ENCODE measurements at places on chromosomes 1 and 21.

DNA sequence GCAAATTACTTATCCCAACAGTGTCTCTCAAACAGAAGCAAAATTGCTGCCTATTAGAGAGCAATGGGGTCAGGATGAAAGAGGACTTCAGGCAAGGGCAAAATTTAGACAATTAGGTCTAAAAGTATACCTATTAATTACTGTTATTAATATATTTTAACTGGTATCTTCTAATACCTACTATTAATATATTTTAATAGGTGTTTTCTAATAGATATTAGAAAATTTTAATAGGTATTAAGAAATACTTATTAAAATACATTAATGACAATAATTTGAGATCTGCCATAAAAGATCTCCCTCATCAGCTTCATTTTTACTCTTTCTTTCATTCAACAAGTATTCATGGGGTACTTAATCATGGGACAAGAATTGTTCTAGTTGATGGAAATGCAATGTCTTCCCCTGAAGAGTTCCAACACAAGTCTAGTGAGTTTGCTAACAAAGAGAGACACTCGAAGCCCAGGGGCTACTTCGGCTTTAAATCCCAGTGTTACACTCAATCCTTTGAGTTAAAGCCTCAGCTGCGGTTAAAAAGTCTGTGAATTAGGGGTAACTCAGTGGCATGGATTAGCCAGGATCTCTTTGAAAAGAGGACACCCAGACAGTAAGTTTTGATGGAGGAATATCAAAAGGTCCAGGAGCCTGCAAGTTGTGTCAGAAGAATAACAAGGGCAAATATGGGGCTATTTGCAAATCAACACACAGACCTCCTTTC lies 44.1 kb downstream of the STYXL2 start:
- no peak for DNase-seq

DNA sequence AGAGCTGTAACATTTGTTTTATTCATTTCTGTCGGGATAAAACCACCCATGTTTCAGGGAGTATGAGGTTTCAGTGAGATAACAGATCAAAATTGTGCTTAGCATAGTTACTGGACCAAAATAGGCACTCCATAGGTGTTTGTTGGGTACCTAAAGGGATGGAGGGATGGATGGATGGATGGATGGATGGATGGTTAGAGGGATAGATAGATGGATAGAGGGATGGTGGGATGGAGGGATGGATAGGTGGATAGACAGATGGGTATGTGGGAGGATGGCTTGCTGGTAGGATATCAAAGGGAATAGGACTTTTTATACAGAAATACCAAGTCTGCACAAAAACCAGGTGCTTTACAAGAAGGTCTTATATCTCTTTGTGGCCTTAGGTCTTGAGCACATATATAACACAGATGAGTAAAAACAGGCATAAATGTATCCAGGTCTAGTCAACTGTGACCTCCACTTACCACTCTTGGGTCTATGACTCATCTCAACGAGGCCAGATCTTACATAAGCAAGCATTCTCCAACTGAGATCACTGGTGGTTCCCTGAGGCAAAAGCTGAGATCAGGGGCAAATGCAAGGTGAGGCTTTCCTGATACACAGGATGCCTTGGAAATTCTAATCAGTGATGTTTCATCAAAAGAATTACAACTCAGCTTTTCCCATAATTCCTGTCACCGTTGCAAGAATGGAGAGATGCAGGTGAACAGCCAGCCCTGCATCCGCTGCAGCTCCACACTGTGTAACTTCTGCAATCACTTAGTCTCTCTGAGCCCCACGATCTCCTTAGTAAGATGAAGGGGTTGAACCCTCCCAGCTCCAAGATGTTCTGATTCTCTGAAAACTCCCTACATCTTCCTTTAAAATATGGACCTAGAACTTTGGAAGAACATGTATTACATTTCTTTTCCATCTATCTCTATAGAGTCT lies 32.0 kb downstream of the PTAFR start:
- DNase-seq: peak; percentile 5

DNA sequence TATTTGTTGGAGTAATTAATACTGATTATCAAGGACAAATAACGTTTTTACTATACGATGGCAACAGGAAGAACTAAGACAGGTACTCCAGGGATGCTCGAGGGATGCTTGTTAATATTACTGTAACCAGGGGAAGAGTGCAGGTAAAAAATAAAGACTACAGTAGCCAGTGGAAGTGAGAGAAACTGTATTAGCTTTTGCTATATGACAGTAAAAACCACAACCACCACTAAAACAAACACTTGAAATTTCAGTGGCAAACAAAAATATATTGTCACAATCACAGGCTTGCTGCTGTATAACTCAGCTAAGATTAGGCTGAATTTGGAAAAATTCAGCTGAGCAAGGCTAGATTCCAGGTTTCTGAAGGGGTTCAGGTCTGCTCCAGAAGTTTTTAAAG lies 812.6 kb upstream of the ADGRL4 start:
- DNase-seq: no peak

DNA sequence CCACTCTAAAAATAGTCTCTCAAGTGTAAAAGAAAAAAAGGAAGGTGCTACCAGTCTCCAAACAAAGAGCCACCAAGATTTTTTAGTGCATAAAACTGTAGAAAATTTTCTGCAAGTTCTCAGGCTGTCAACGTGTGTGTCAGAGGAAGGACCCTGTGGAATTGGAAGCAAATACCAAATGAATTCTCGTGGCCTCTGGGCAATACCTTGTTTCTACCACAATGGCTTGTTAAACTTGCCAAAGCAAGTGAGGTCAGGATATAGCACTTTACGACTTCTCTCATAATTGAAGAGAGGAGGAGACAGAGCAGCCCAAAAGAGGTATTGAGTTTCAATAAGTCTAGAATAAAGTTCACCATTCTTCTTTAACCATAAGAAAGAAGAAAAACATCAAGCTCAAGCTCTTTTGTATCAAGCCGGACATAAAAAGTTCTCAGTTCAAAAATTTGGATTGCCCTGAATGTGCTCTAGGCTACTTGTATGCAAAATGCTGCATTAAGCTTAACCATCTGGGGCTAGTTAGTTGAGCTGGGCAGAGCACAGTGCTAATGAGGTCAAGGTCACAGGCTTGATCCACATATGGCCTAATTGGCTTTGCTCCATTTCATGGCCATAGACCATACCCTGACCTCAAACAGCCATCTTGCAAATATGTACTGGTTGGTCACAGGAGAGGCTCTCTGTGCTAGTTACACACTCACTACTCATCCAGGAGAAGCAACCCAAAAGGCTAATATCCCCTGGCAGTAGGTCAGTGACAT lies 60.5 kb downstream of the TBX15 start:
- DNase-seq: no peak

- no peak for DNase-seq
Measured at GRCh38 chr1:152535774-152536173, 21.5 kb downstream of the CRCT1 start.

DNA sequence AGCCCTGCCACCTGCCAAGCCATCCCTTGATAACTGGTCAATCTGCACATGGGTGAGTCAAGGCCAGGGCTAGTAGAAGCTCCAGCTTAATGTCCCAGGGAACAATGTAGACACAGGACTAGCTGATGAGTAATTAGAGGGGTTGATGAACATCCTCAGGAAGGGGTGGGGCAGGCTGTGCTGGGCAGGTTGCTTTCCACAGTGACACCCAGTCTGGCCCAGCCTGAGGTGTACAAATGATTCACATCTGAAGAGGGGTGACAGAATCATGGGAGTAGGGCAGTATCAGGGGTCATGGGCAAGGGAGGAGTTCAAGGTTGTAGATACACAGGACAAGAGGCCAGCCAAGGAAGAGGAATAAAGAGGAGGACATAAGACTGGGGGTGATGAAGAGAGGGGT lies 4.3 kb downstream of the LPAR3 start:
- DNase-seq: peak; percentile 10

GRCh38 chr1:27300341-27301051 lies 21.5 kb upstream of the TMEM222 start:
- DNase-seq: peak; percentile 79

GRCh38 chr1:209367061-209367772 lies 216.3 kb upstream of the CAMK1G start:
- DNase-seq: no peak
